Placental pericyte (primary cell): ENCODE measurements at places on chromosomes 1 and 21. TPM values are rescaled to one million over a fixed set of nuclear protein-coding genes. Genes with fewer than 3 reads are reported as not detected.

CNR2 gene
- total RNA-seq, result not detected in 2 replicates

GFI1 gene
- total RNA-seq, result 0.57 TPM in 1 of 2 replicates, not detected in the other

TTC34 gene
- total RNA-seq, result 0.22 and 0.29 TPM in 2 replicates

OR6N1 gene
- not detected in 2 replicates for total RNA-seq

AKIRIN1 gene
- 32.6 and 57.6 TPM in 2 replicates for total RNA-seq

OSBPL9 gene
- 78.3 and 89.8 TPM in 2 replicates for total RNA-seq

OLIG2 gene
- total RNA-seq, result not detected in 2 replicates

FRRS1 gene
- total RNA-seq, result 21.2 and 22.8 TPM in 2 replicates

CFHR5 gene
- not detected in 2 replicates for total RNA-seq
